ENCODE measurements at places on chromosomes 7 and 10.

DNA sequence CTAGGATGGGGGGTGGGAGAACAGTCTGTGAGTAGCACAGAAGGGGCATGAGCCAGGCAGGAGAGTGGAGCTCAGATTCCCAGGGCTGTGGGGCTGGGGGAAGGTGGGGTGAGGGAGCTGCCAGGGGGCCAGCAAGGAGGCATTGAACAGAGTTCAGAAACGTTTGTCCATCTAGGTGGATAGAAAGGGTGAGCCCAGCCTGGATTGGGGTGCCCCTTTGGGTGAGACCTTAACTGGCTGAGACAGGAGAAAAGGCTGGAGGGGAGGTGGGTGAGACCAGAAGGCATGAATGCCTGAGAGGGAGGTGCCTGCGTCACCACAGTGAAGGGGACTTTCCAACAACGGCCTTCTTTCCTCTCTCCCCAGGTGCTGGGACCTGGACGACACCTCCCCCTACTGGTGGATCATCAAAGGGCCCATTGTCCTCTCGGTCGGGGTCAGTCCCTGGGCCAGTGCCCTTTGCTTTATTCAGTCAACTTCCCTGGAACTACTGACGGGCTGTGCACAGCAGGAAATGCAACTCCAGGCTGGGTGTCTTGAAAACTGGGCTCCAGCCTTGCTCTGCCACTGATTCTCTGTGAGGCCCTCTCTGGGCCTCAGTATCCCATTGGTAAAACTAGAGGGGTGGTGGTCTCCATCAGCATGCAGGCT, 11.0 kb downstream of the GHRHR start:
- DNase-seq = no peak

DNA sequence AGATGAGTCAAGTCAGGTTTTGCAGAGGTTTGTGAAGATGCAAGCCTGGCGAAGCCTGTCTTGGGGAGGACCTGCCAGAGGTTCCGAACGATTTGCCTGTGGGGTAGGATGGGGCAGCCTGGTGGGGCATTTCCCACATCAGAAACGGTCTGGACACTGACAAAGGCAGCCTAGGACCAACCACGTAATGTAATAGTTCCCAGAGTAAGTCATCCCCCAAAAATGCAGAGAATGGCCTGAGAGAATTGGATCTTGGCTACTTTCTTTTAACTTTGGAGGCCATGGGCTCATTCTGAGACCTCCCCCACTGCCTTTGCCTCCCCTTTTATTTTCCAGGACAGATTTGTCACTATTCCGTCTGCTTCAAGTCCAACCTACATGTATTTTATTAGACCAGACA, 168.9 kb upstream of the SH2B2 start:
- no peak for DNase-seq

- no peak for DNase-seq
Observed at GRCh38 chr10:93568105-93568390, 1.6 kb downstream of the FFAR4 start.

GRCh38 chr7:90817846-90818245, 221.7 kb downstream of the CDK14 start:
- DNase-seq = no peak

DNA sequence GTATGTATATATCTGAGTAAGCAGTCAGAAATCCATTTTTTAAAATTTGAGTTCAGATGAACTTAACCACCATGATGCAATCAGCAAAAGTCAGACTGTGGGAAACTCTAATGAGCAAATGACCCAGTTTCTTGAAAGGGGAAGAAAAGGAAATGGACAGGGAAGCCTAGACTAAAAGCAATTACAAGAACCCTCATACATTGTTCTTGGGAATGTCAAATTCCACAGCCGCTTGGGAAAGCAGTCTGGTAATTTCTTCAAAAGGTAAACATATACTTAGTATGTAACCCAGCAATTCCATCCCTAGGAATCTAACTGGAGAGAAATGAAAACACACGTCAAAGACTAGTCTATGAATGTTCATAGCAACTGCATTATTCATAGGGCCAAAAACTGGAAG, 16.4 kb upstream of the FOXK1 start:
- no peak for DNase-seq

GRCh38 chr7:17159500-17160037, 138.9 kb upstream of the AHR start:
- DNase-seq = no peak

DNA sequence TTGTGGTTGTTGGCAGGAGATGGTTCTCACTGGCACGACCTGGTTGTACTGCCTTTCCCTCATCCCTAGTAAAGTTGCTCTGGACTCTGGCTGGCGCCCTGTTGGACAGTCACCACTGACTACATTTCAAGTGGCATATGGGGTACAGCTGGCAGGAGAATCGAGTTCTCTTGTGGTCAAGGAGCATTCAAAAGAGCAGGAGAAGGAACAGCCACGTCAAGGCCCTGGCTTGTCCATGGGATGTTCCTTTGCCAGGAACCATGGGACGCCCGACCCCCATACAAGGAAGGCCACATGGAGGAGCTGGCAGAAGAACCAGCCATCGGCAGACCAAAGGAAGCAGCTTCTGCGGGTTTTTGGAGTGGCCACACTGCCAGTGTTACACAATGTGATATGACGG, 87.0 kb upstream of the SLC25A13 start:
- DNase-seq = no peak

DNA sequence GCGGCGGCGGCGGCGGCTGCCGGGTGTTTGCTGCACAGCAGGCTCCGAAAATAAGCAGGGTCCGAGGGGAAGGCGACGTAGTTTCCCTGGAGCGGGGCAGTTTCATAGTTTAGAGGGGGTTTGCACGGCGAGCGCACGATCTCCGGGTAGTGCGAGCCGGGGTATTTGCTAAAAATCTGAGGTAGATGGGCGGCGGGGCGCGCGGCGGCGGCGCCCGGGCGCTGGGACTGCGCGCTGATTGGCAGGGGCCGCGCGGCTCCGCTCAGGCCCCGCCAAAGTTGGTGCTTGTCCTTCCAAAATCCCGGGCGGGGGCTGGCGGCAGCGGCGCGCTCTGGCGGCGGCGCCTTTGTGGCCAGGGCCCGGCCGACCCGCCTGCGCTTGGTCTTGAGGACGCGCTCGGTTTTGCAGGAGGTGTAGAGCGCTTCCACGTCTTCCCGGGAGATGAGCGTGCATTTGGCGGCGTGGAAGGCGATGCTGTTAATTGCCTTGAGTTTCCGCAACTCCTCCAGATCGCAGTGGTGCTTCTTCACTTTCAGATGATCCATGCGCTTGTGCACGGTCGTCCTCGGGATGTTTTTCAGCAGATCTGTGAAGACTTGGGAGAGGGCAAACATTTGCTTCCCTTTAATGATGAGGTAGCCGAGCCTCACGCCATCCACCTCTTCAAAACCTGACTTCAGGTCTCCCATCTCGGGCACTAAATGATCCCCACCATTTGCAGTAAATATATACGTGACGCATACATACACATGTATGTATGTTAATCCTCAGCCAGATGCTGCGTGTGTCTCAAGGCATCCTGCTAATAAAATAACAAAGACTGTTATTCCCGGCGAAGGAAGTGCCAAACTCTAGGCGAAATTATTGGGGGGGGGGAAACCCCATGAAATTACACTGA, 8.1 kb downstream of the SKIDA1 start:
- DNase-seq = no peak

GRCh38 chr10:103609231-103610082, 116.0 kb downstream of the NEURL1 start:
- no peak for DNase-seq

GRCh38 chr10:3010816-3011460, 56.4 kb upstream of the PFKP start:
- no peak for DNase-seq

DNA sequence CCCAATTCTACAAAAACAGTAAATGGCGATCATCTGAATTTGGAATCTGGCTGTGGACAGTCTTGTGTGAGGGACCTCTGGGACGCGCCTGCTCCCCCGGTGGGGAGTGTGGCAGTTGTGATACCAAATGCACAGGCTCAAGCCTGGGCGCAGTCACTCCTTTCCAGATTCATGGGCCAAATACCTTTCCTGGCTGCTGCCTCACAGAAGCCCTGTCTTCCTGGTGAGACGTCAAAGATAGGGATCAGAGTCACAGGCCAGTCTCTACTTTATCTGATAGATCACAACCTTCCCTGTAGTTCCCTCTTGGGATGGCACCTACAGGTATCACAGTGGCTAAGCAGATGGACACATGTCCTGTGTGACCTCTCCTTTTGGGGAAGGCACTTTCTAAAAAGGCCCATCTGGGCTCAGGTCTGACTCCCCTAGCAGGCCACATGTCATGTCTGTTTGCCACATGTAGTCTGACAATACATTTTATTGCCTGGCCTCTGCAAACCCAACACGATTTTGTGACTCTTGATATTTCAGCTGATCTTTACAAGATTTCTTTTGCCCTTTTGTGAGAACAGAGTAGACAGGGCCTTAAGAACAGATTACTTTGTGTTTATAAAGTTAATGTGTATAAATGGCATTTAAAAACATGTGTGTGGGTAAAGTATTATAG, 150.1 kb downstream of the SNX10 start:
- DNase-seq = no peak

- DNase-seq = no peak
Observed at GRCh38 chr7:156886020-156886795, 6.8 kb downstream of the LMBR1 start.

DNA sequence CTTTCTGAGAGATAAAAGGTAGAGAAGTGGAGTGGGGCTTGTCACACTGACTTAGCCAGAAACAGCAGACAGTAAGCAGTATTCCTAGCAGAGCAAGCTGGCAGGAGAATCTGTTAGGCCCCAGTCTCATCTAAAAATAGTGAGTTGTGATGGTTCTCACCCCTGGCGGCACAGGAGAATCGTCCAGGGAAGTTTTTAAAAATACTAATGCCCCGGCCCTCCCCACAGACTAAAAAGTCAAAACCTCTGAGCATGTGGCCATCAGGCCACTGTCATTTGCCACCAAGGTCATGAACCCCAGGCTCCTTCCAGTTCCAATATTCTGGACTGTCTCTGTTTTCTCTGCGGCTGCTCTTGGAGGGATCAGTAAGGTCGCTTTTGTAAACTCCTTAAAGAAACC, 34.0 kb downstream of the LYZL1 start:
- no peak for DNase-seq

GRCh38 chr10:73501651-73502050, 5.8 kb upstream of the PPP3CB start:
- DNase-seq = no peak

GRCh38 chr7:148894591-148894990, 10.5 kb upstream of the EZH2 start:
- DNase-seq = no peak

DNA sequence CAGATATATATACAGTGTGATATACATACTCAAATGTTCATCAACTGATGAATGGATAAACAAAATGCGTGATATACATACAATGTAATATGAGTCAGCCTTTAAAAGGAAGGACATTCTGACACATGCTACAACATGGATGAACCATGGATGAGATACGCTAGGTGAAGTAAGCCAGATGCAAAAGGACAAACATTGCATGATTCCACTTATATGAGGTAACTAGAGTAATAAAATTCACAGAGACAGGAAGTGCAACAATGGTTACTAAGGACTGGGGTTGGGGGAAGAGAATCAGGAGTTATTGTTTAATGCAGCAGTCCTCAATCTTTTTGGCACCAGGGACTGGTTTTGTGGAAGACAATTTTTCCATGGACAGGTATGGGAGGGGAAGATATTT, 47.3 kb upstream of the PIK3AP1 start:
- no peak for DNase-seq

DNA sequence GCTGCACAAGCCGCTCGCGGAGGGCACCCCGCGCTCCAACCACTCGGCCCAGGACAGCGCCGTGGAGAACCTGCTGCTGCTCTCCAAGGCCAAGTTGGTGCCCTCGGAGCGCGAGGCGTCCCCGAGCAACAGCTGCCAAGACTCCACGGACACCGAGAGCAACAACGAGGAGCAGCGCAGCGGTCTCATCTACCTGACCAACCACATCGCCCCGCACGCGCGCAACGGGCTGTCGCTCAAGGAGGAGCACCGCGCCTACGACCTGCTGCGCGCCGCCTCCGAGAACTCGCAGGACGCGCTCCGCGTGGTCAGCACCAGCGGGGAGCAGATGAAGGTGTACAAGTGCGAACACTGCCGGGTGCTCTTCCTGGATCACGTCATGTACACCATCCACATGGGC, 50.0 kb downstream of the FIGNL1 start:
- DNase-seq = no peak

DNA sequence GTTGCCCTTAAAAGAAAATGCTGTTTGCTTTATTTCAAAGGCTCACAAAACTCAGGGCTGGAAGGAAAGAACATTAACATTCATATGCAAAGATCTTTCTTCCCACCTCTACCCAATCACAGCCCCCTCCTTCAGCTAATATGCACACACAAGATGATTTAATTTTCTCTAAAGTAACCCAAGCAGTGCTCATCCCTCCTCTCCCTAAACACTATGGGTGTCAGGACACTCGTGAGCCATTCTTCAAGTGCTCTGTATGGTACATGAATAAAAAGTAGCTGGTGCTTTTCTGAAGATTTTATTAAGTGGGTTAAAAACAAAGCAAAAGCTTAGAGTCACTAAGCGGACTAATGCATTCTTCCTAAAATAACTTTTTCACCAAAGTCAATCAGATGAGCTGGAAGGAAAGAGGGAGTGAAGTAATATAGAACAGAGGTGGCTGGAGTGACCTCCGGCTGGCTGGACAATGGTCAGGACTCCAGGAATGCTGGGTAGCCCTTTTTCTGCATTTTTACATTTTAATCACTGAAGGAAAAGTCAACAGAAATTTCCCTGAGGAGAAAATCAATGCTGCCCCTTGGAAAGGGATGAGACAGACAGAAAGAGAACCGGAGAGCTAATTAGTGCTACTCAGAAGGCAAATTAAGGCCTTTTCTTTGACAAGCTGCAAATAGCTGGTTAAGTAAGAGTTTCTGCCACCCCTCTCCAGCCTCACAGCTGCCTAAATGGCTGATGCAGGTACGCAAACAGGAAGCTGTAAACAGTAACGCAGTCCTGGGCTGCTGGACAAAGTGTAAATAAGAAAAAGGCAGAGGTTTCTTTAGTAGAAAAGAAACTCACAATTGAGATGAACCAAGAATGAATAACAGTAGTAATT, 6.6 kb downstream of the DGKI start:
- no peak for DNase-seq

DNA sequence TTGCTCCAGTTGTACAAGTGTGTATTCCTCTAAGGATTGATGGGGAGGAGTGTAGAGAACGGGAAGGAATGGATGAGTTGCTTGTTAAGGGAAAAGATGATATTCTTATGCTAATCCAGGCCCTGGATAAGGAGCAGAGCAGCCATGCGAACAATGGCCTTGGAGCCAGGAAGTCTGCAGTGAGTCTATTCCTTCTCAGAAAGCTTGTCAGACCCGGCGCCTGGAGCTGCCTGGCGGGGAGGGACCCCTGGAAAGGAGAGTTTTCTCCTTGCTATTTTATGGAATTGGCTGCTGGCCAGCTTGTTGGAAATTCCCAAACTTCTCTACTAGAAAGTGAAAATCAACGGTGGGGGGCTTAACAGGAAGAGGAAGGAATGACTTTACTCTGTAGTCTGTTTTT, 89.1 kb downstream of the MMRN2 start:
- no peak for DNase-seq

DNA sequence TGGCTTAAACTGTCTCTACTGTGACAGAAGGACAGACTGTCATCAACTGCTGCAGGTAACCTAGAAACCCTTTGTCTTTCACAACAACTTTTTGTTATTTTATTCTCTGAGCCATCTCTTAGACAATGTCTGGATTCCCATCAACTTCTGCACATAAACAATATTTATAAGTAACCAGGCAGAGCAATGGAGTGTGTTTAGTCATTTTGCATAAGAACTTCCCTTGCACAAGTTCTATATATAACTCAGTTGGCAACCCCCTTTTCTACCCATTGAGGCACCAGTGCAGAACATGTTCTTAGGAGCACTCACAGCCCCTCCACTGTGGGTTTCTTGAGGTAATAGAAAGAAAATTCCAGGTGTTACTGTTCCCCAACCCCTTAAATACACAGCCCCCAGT, 65.0 kb upstream of the IL6 start:
- no peak for DNase-seq

All from CD4-positive, alpha-beta T cell treated with Interleukin-6 at 100 ng/mL for 8 hours (primary cell).